ENCODE measurements at places on chromosomes 7 and 10.

GRCh38 chr7:92725161-92725925 is 111.0 kb downstream of the CDK6 start:
- no peaks in the 10 kb centered on the region for H3K4me1 ChIP-seq
- H3K27ac ChIP-seq, result no peak overlapping the region
- H3K27me3 ChIP-seq, result no peaks in the 10 kb centered on the region

DNA sequence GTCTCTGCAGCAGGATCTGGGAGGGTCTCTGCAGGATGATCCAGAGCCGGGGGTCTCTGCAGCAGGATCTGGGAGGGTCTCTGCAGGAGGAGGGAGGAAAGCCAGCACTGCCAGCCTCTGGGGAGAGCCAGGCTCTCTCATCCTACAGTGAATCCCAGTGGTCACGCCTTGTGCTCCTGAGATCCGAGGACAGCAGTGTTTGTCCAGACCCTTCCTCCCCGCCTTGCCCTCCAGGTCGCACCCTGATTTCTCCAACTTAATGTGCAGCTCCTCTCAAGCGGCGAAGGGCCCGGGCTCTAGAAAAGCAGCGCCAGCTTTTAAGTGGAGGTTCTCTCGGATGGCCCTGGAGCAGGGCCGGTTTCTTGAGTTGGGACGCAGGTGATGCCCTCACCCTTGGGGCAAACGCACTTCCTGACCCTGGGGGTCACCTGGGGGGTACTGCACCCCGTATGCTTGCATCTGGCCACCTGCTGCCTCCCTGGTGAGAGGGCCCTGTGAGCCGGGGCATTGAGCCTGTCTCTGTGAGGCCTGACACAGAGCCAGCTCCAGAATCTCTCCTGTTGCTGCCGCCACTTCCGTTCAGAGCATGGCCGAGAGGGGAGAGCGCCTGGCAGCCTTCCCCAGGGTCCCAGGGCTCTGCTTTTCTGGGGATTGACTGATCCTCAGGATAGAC is 111.6 kb downstream of the ACTR3B start:
- no peak overlapping the region for H3K27ac ChIP-seq
- no peaks in the 10 kb centered on the region for H3K27me3 ChIP-seq
- no peaks in the 10 kb centered on the region for H3K4me1 ChIP-seq
- no peaks in the 10 kb centered on the region for H3K36me3 ChIP-seq
- DNase-seq, result no peak

GRCh38 chr10:58930500-58930899 is 245.9 kb upstream of the PHYHIPL start:
- DNase-seq, result no peak
- H3K4me3 ChIP-seq, result no peak overlapping the region
- H3K4me1 ChIP-seq, result no peaks in the 10 kb centered on the region
- no peak overlapping the region for H3K27ac ChIP-seq

- no peaks in the 10 kb centered on the region for H3K27me3 ChIP-seq
- H3K36me3 ChIP-seq, result no peaks in the 10 kb centered on the region
- no peak overlapping the region for H3K27ac ChIP-seq
Observed at GRCh38 chr7:7426676-7427075, 109.0 kb downstream of the COL28A1 start.

DNA sequence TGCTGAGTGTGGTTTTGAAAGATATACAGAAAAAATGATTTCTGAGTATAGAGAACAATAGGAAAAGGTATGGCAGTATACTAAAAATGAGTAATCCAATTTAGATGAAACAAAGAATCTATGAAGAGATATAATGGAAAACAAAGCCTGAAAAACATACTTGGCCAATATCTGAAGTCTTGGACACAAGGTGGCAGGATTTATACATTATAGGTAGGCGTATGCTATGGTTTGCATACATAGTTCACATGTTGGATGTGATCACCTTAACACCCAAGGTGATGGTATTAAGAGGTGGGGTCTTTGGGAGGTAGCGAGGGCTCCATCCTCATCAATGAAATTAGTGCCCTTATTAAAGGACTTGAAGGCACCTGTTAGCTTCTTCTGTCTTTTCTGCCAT is 34.5 kb upstream of the BPGM start:
- no peak overlapping the region for H3K4me3 ChIP-seq
- no peaks in the 10 kb centered on the region for H3K4me1 ChIP-seq
- no peaks in the 10 kb centered on the region for H3K36me3 ChIP-seq
- H3K27me3 ChIP-seq, result no peaks in the 10 kb centered on the region
- no peak for DNase-seq

DNA sequence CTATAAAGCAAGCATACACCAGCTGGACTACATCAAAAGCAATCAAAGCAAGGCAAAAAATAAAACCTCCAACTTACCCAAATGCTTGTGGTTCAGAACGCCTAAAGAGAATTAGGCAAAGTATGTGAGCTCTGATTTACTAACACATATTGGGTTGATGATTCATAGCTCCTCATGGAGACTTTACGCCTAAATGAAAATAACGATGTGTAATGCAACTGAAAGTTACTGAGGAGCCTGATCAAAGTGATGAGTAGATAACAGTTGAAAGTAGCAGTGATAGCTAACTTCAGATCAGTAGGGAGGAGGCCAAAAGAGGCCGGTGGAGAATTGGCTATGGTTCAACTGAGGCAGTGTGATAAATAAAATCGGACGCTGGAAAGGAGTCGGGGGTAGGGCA is 85.0 kb downstream of the MPP7 start:
- no peak overlapping the region for H3K4me3 ChIP-seq
- H3K4me1 ChIP-seq, result no peaks in the 10 kb centered on the region
- H3K27me3 ChIP-seq, result no peaks in the 10 kb centered on the region
- H3K27ac ChIP-seq, result no peak overlapping the region
- no peaks in the 10 kb centered on the region for H3K36me3 ChIP-seq

- no peak overlapping the region for H3K4me3 ChIP-seq
- H3K27ac ChIP-seq, result no peak overlapping the region
- no peak for DNase-seq
Observed at GRCh38 chr10:118710487-118710886, 44.3 kb downstream of the CACUL1 start.

DNA sequence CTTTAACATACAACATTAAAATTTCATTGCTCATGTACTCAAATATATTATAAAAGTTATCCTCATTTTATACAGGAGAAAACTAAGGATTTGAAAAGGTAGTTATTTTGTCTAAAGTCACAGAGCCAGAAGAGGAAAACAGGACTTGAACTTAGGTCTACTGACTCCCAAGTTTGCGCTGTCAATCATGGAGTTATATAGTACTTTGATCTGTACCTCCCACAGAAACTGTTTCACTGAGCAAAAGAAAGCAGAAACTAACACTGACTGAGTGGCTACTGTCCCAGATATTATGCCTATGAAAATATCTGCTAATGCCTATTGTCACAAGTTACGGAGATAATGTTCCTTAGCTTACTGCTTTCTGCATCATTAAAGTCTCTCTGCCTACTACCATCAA is 329.1 kb downstream of the MAGI2 start:
- DNase-seq, result no peak
- no peaks in the 10 kb centered on the region for H3K27me3 ChIP-seq
- no peak overlapping the region for H3K27ac ChIP-seq

GRCh38 chr7:134212576-134213546 is 85.7 kb downstream of the LRGUK start:
- no peak overlapping the region for H3K4me3 ChIP-seq
- no peaks in the 10 kb centered on the region for H3K27me3 ChIP-seq
- H3K36me3 ChIP-seq, result no peaks in the 10 kb centered on the region
- DNase-seq, result no peak
- H3K4me1 ChIP-seq, result no peaks in the 10 kb centered on the region

GRCh38 chr7:99762680-99763327 is 21.2 kb downstream of the CYP3A4 start:
- H3K36me3 ChIP-seq, result no peaks in the 10 kb centered on the region
- H3K27me3 ChIP-seq, result no peaks in the 10 kb centered on the region
- peak; percentile 69 for DNase-seq
- no peak overlapping the region for H3K4me3 ChIP-seq
- peak overlapping the region; percentile 38 for H3K27ac ChIP-seq
- H3K4me1 ChIP-seq, result no peaks in the 10 kb centered on the region

- H3K4me1 ChIP-seq, result no peaks in the 10 kb centered on the region
- no peak overlapping the region for H3K4me3 ChIP-seq
- H3K27ac ChIP-seq, result no peak overlapping the region
- no peaks in the 10 kb centered on the region for H3K27me3 ChIP-seq
- no peak for DNase-seq
- H3K36me3 ChIP-seq, result no peaks in the 10 kb centered on the region
Observed at GRCh38 chr10:124621637-124622036, 122.5 kb downstream of the FAM53B start.

DNA sequence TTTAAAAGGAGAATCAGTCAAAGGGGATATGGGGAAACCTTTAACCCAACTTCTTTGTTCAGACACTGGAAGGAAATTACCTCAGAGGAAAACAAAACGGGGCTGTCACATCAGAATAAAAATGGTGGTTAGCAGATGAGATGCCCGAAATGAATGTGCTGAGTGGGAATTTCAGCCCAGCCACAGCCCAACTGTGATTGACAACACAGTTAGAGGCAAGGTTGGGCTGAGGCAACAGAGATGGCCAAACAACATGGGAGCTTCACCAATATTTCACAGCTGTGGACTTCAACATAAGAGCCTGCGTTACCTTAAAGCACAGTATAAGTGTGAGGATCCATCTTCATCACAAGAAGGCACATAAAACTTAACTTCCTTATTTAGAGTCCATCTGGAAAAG is 133.5 kb upstream of the PTPRZ1 start:
- no peak overlapping the region for H3K4me3 ChIP-seq
- H3K36me3 ChIP-seq, result no peaks in the 10 kb centered on the region
- no peaks in the 10 kb centered on the region for H3K4me1 ChIP-seq
- no peak for DNase-seq
- no peak overlapping the region for H3K27ac ChIP-seq

DNA sequence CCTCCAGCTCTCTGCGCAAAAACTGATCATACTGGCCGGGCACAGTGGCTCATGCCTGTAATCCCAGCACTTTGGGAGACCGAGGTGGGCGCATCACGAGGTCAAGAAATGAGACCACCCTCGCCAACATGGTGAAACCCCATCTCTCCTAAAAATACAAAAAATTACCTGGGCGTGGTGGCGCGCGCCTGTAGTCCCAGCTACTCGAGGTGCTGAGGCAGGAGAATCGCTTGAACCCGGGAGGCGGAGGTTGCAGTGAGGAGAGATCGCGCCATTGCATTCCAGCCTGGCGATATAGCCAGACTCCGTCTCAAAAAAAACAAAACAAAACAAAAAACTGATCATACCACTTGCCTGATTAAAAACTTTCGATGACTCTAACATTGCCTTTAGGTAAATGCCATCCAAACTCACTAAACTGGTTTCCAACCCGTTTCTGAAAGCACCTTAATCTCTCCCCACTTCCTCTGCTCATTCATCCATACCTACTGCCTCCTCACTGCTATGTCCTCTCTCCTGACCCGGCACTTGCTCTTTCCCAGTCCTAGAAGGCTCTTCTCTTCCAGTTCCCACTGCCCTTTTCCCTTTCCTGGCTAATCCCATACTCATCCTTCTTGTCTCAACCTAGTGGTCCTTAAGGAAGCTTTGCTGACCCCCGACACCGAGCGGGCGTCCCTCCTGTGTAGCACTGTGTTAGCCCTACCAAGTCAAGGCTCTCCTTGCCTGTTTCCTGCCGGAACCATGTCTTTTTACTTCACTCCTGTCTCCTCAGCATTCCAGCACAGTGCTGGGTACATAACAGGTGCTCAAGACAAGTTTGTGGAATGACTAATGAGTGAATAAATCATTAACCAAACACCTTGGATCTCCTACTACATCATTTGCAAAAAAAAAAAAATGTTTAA is 686 bp upstream of the MIOS start:
- H3K4me1 ChIP-seq, result peaks cover 12% of the 10 kb centered on the region
- no peaks in the 10 kb centered on the region for H3K27me3 ChIP-seq
- DNase-seq, result no peak
- no peaks in the 10 kb centered on the region for H3K36me3 ChIP-seq
- peak overlapping the region; percentile 94 for H3K27ac ChIP-seq

- no peaks in the 10 kb centered on the region for H3K27me3 ChIP-seq
- H3K4me1 ChIP-seq, result no peaks in the 10 kb centered on the region
- no peak overlapping the region for H3K27ac ChIP-seq
- H3K4me3 ChIP-seq, result no peak overlapping the region
- DNase-seq, result no peak
Observed at GRCh38 chr10:63071145-63071544, 62.0 kb upstream of the NRBF2 start.

DNA sequence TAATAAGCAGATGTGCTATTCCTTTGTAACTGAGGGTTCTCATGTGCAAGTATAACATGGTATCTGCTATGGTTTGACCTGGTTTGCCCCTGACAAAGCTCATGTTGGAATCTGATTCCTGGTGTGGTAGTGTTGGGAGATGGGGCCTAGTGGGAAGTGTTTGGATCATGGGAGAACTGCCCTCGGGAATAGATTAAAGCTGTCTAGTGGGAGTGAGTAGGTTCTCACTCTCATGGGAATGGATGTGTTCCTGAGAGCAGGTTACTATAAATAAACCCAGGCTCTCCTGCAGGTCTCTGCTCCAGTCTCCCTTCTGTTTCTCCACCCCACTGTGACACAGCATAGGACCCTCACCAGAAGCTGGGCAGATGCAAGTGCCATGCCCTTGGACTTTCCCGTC is 97.7 kb downstream of the ATE1 start:
- H3K27ac ChIP-seq, result no peak overlapping the region
- H3K27me3 ChIP-seq, result no peaks in the 10 kb centered on the region
- H3K4me1 ChIP-seq, result no peaks in the 10 kb centered on the region
- peaks cover 5% of the 10 kb centered on the region for H3K36me3 ChIP-seq

DNA sequence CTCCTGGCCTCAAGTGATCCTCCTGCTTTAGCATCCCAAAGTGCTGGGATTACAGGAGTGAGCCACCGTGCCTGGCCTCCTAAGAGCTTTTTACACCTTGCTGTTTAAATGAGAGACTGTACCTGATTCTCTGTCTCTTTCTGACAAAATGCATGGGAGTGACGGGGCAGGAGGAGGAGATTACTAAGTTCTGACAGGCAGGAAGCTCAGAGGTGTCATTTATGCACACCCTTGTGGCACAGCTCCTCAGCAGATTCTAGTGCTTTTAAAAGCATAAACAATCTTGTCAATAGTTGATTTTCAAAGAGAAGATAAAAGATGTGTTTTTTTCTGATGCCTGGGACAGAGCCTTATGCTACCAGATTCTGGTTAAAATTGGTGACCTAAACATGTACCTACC is 39.7 kb upstream of the STEAP4 start:
- no peak for DNase-seq
- no peaks in the 10 kb centered on the region for H3K36me3 ChIP-seq
- no peak overlapping the region for H3K4me3 ChIP-seq

GRCh38 chr10:118570591-118570990 is 24.9 kb downstream of the PRLHR start:
- H3K27ac ChIP-seq, result no peak overlapping the region
- H3K4me3 ChIP-seq, result no peak overlapping the region
- no peaks in the 10 kb centered on the region for H3K4me1 ChIP-seq

DNA sequence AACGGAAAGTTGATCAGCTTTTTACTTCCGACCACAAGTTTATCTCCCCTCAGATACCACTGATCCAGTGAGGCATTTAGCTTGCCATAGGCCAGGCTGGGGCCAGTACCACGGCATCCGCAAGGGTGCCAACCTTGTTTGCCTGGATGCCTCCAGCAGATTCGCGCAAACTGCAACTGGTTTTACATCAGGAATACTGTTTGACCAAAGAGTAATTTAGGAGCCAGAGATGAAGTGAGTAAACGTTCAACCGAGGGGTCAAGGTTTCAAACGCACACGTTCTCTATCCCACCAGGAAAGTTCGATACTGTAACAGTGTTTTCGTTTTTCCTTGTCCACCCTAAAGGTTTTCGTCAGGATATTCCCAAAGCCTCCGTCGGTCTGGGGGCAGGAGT is 266 bp upstream of the MDFIC start:
- H3K4me3 ChIP-seq, result peak overlapping the region; percentile 76
- no peaks in the 10 kb centered on the region for H3K27me3 ChIP-seq
- H3K4me1 ChIP-seq, result peaks cover 13% of the 10 kb centered on the region

- H3K36me3 ChIP-seq, result no peaks in the 10 kb centered on the region
- H3K4me1 ChIP-seq, result no peaks in the 10 kb centered on the region
Observed at GRCh38 chr10:27433976-27434375, 70.1 kb upstream of the RAB18 start.

Data from ascending aorta (tissue), 2 donors.